SJSA1 (cell line): ENCODE measurements at places on chromosomes 16 and 17.

DNA sequence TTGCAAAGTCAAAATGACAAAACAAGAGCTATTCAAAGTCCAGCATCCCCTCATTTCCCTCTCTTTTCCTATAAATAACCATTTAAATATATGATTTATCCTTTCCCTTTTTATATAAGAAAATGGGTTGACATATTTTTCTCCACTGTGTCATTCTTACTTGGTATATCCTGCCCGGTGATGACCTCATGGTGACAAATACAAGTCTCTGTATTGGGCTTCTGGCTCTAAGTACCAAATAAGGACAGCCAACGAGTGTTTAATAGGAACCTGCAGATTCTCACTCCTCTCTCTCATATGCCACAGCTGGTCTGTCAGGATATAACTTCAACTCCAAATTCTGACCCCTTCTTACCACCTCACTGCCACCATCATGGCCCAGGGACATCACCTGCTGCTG lies 25.5 kb upstream of the CBLN1 start:
- DNase-seq: no peak

DNA sequence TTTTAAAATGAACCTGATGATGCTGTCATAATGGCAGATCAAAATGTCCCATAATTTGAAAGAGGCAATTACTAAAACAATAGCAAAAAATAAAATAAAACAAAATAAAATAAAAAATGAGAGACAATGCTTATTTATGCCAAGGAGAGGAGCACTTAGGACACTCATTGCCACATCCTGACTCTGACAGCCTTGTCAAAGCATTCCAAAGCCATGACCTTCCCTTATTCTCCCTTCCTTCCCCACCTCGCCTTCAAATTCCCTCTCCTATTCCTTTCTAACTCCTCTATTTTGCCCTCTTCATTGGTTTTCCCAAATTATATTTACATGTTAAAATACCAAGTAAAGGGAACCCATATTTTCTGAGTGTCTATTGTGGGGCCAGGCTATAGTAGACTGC lies 220.0 kb downstream of the CDH13 start:
- no peak for DNase-seq

DNA sequence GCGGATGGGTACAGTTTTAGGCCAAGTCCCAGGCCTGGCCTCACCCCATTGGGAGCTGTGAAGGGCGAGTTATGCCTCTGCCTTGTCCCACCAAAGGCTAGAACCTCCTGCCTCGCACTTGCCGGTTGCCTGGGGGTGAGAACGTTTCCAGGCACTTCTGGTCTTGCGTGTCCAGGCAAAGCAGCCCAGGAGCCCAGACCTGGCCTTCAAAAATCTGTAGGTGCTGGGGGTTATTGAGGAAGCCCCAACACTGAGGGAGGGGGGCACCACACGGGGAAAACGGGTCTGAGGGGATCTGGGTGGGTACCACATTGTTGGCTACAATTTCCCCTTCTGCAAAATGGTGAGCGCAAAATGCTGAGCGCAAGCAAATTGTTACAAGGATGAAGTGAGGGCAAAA lies 12.2 kb upstream of the ATP2C2 start:
- no peak for DNase-seq

GRCh38 chr17:50928646-50929045 lies 62.5 kb upstream of the TOB1 start:
- DNase-seq: no peak

- DNase-seq: peak; percentile 61
Measured at GRCh38 chr17:38867968-38868816, 1.7 kb upstream of the LASP1 start.

GRCh38 chr16:12061336-12062055 lies 85.0 kb downstream of the SNX29 start:
- no peak for DNase-seq

GRCh38 chr17:2043785-2044184 lies 2.0 kb downstream of the OVCA2 start:
- no peak for DNase-seq

DNA sequence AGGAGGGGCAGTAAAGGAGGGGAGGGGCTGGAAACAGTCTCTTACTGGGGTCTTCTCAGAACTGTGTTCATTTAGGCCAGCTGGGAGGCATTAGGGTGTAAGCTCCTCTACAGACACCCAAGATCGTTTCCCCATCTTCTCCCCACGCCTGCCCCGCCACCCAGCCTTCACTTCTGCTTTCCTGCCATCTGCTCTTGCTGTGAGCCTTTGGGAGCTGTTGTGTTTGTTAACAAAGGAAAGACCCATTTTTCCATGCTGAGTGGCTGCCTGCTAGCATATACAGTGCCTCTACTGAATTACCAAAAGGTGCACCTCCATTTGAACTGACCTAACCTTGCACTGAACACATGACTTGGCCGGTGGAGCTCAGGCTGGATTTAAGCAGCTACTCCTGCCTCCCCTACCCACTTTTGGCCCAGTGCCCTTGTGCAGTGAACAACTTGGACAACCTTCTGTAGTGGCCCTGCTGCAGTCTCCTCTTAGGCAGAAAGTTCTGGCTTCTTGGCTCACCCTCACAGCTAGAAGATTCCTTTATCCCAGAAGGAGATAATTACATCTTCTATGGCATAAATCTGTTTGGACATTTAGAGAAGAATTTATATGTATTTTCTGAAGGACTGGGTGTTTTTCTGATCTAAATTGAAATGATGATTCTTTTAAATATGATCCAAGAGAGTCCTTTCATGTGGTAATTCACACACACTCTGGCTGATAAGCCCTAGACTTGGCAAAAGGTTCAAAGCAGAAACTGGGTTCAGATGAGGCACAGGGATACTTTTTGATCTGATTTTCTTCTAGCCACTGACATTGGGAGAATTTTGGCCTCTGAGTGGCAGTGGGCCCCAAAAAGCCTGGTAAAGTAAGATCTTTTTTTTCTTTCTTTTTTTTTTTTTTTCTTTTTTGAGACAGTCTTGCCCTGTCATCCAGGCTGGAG lies 81.9 kb upstream of the HNF1B start:
- DNase-seq: no peak

DNA sequence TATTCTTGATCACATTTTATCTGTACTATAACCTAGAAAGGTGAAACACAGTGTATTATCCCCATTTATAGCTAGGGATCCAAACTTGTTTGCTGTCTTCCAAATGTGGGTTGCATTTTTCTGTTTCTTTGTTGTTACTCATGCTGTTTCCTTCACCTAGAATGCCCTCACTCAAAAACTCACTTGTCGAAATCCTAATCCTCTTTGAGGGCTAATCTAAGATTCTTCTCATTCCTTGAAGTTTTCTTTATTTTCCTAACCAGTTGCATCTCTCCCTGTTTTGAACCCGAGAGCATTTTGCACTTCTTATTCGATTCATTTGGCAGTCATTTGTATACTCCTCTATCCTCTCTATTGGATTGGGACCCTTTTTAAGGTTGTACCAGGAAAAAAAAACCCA lies 9.6 kb downstream of the CALCOCO2 start:
- no peak for DNase-seq

GRCh38 chr16:70692873-70693671 lies 7.2 kb upstream of the MTSS2 start:
- DNase-seq: no peak

DNA sequence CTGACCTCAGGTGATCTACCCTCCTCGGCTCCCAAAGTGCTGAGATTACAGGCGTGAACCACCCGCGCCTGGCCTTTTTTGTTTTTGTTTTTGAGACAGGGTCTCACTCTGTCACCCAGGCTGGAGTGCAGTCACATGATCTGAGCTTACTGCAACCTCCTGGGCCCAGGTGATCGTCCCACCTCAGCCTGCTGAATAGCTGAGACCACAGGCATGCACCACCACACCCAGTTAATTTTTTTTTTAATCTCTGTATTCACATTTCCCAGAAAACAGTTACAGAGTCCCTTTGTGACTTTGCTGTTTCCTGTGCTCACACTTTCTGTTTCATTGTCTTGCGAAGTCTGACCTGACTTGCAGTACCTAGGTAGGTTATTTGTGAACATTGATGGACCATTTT lies 2.7 kb downstream of the CLUAP1 start:
- no peak for DNase-seq

DNA sequence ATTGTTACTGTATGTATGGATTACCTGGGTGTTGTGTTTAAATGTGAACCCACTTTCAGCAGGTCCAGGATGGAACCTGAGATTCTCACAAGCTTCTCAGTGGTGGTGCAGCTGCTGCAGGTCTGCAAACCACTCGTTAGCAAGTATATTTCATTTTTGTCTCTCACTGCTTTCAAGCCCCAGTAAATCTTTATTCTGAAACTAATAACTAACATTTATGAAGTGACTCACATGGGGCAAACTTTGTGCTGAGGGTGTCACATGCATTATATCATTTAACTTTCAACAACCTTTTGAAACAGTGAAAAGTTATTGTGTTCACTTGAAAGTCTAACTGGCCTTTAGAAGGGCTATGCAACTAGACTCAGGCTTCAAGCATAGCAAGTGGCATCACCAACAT lies 98.9 kb upstream of the DYNLRB2 start:
- DNase-seq: no peak

- no peak for DNase-seq
Measured at GRCh38 chr16:17358846-17359245, 111.9 kb downstream of the XYLT1 start.

GRCh38 chr17:19470530-19471261 lies 59.7 kb downstream of the RNF112 start:
- no peak for DNase-seq

DNA sequence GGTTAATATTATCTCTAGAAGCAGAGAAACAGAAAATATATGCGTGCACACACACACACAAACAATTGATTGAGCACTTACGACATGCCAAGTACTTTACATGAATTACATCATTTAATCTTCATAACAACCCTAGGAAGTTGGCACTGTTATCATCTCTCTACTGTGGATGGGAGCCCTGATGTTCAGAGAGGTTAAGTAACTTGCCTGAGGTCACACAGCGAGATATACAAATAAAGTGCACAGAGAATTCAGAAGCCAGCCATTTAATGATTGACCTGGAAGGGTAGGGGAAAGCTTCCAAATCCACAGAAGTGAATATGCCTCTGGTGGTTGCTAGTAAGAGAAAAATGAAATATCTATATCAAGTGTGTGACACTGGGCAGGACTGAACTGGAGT lies 37.5 kb upstream of the GPR139 start:
- DNase-seq: no peak

DNA sequence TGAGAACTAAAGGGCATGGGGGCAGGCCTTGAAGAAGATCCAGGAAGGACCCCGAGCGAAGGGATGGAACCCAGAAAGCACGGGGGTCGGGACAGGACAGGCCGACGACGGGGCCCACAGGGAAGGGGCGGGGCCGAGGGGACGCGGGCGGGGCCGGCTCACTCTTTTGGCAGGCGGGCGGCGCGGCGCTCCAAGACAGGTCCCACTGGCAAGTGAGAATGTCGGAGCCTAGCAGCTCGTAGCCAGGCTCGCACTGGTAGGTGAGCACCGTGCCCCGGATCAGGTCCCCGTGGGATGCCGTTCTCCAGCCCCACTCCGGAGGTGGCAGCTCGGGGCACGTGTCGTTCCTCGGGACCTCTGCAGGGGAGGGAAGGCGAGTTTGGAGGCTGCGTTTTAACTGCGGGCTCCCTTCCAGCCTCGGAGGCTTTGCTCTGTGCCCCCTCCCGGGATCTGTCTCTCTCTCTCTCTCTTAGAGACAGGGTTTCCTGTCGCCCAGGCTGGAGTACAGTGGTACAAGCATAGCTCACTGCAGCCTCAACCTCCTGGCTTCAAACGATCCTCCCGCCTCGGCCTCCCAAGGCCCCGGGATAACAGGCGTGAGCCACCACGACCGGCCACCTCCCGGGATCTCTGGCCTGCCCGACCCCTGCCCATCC lies 13.7 kb upstream of the CDIPT start:
- no peak for DNase-seq
